Activated B cell treated with CpG ODN at 0.5 μM for 24 hours (primary cell): ENCODE measurements at places on chromosomes 2 and 18. TPM values are rescaled to one million over a fixed set of nuclear protein-coding genes. Genes with fewer than 3 reads are reported as not detected.

RAX gene
- not detected in 2 replicates for total RNA-seq

CROCC2 gene
- total RNA-seq: not detected in 2 replicates

FSIP2 gene
- total RNA-seq: 0.07 and 0.24 TPM in 2 replicates

TBC1D8 gene
- total RNA-seq: 3.5 and 4.7 TPM in 2 replicates

RTP5 gene
- total RNA-seq: 0.12 TPM in 1 of 2 replicates, not detected in the other

FOXI3 gene
- not detected in 2 replicates for total RNA-seq

SULT1C2 gene
- total RNA-seq: not detected in 2 replicates

REG3A gene
- not detected in 2 replicates for total RNA-seq

RNU2-63P gene
- total RNA-seq: 9.7 and 19.5 TPM in 2 replicates

OTOS gene
- total RNA-seq: not detected in 2 replicates

TEX44 gene
- not detected in 2 replicates for total RNA-seq

LRPPRC gene
- 114 and 120 TPM in 2 replicates for total RNA-seq

CRYGD gene
- not detected in 2 replicates for total RNA-seq

OSR1 gene
- total RNA-seq: not detected in 2 replicates

ITGA4 gene
- total RNA-seq: 89.2 and 104 TPM in 2 replicates

DNA sequence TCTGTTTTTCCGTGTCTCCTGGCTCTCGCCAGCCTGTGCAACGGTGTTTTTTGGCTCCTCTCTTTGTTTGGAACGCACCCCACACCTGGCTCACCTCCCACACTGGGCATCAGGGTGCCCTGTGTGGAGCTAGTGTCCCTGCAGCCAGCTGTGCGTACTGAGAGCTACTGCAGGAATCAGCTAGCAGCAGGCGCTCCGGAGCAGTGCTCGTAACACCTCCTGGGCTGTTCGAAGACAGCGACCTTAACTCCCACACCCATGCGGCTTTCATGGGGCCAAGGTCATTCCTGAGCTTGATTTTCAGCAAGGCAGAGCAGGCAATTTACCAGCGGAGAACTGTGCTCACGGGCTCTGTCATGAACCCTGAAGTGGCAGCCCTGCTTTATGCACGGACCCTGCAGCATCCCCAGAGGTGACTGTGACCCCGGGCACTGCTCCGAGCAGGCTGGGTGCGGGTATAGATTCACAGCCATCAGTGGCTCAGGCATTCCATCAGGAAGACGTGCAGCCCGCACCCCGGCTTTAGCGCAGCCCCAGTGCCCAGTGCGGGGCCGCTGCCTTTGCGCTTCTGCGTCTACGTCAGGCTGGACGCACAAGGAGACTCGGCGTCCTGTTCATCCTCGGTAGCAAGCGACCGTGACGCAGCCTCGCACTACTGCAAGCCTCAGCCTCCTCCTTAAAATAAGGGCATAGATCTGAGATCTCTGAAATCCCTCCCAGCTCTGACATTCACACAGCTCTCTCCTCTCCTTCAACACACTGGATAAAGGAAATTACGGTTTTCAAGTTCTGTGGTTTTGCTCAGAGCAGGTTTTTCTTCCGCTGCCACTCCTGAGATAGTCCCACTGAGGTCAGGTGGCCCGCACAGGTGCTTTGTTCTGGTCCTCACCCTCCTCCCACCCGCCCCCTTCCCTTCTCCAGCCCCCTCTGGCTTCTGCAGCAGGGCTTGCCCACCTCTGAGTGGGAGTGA, 58.2 kb downstream of the ADI1 start:
- no peaks in the 10 kb centered on the region for H3K27me3 ChIP-seq
- peaks cover 55% of the 10 kb centered on the region for H3K36me3 ChIP-seq

GRCh38 chr2:54073796-54074195, 41.6 kb upstream of the ACYP2 start:
- peaks cover 2% of the 10 kb centered on the region for H3K36me3 ChIP-seq
- peaks cover 18% of the 10 kb centered on the region for H3K4me1 ChIP-seq
- H3K4me3 ChIP-seq: no peak overlapping the region
- H3K27ac ChIP-seq: no peak overlapping the region

GRCh38 chr2:152525277-152525838, 190.4 kb downstream of the FMNL2 start:
- H3K27ac ChIP-seq: no peak overlapping the region
- DNase-seq: no peak
- H3K4me3 ChIP-seq: no peak overlapping the region
- no peaks in the 10 kb centered on the region for H3K36me3 ChIP-seq

DNA sequence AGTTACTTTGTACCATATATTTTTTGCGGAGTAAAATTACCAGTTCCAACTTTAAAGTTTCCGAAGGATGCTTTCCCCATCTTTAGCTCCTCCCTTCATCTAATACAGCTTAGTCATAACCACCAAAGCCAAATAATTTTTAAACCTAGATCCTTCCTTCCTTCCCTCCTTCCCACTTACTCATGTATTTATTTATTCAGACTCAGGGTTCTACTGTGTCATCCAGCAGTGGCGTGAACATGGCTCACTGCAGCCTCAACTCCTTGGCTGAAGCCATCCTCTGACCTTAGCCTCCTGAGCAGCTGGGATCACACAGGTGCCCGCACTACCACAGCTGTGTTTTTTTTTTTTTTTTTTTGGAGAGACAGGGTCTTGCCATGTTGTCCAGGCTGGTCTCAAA, 4.4 kb downstream of the LPIN2 start:
- peaks cover 39% of the 10 kb centered on the region for H3K36me3 ChIP-seq
- H3K27me3 ChIP-seq: no peaks in the 10 kb centered on the region
- no peak overlapping the region for H3K4me3 ChIP-seq

- H3K4me1 ChIP-seq: no peaks in the 10 kb centered on the region
- H3K4me3 ChIP-seq: no peak overlapping the region
- H3K36me3 ChIP-seq: no peaks in the 10 kb centered on the region
- peaks cover 3% of the 10 kb centered on the region for H3K27me3 ChIP-seq
- H3K27ac ChIP-seq: no peak overlapping the region
Measured at GRCh38 chr2:161976295-161976694, 97.7 kb downstream of the DPP4 start.

DNA sequence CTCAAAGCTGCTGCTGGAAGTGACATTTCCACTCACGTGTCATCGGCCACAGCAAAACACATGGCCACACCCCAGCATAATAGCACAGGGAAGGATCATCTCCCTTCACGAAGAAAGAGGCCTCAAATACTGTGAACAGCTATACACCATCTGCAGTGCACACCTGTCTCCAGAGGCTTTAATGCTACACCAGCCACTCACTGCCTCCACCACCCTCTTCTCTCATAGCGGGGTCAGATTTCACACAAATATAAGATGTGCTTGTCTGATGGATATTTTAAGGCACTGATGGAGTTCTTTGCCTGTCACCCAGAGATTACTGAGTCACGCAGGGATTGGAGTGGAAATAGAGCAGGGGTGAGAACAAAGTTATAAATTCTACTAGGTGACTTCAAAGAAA, 374.0 kb downstream of the ZNF516 start:
- H3K27ac ChIP-seq: no peak overlapping the region
- no peaks in the 10 kb centered on the region for H3K4me1 ChIP-seq
- H3K4me3 ChIP-seq: no peak overlapping the region
- no peak for DNase-seq
- H3K27me3 ChIP-seq: no peaks in the 10 kb centered on the region

- H3K27ac ChIP-seq: no peak overlapping the region
- H3K4me1 ChIP-seq: peaks cover 4% of the 10 kb centered on the region
- H3K27me3 ChIP-seq: no peaks in the 10 kb centered on the region
- no peak overlapping the region for H3K4me3 ChIP-seq
- no peaks in the 10 kb centered on the region for H3K36me3 ChIP-seq
Measured at GRCh38 chr2:161067846-161068350, 92.3 kb upstream of the TANK start.

DNA sequence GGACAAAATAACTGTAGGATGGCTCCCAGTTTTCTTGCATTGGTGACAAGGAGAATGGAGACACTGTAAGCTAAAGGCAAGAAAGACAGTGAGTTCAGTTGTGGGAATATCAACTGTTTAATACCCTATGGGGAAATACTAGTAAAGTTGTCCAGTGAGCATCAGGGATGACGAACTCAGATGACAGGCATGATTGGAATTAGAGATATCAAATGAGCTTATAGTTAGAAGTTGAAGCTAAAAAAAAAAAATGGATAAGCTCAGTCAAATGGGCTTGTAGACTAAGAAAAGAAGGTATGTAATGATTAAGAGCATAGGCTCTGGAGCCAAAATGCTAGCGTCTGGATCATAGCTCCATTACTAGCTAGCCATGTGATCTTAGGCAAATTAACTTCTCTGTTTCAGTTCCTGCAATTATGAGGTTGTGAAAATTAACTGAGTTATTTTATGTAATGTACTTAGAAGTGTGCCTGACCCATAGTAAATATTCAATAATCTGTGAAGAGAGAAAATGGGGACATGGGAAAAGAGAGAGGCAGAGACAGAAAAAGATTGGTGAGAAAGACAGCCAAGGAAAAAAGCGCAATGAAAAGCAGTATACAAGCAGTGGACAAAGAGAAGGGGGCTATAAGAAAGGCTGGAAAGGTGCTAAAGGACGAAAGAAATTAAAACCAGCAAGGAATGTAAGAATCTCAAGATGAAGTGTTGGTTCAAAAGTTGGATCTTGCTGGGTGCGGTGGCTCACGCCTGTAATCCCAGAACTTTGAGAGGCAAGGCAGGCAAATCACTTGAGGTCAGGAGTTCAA, 95.7 kb upstream of the SLC39A10 start:
- H3K4me1 ChIP-seq: peaks cover 71% of the 10 kb centered on the region
- DNase-seq: no peak
- H3K27ac ChIP-seq: peak overlapping the region; percentile 98
- no peaks in the 10 kb centered on the region for H3K27me3 ChIP-seq
- H3K36me3 ChIP-seq: peaks cover 2% of the 10 kb centered on the region
- H3K4me3 ChIP-seq: peak overlapping the region; percentile 82

GRCh38 chr2:215751200-215751910, 262.0 kb downstream of the MREG start:
- no peak for DNase-seq
- no peak overlapping the region for H3K27ac ChIP-seq
- H3K4me3 ChIP-seq: no peak overlapping the region
- peaks cover 3% of the 10 kb centered on the region for H3K27me3 ChIP-seq
- no peaks in the 10 kb centered on the region for H3K36me3 ChIP-seq

GRCh38 chr2:223095207-223095606, 43.2 kb downstream of the KCNE4 start:
- no peaks in the 10 kb centered on the region for H3K36me3 ChIP-seq
- H3K4me3 ChIP-seq: no peak overlapping the region
- H3K27ac ChIP-seq: no peak overlapping the region
- peaks cover 5% of the 10 kb centered on the region for H3K27me3 ChIP-seq
- DNase-seq: no peak

- H3K27ac ChIP-seq: no peak overlapping the region
- no peaks in the 10 kb centered on the region for H3K36me3 ChIP-seq
- no peak for DNase-seq
- peaks cover 2% of the 10 kb centered on the region for H3K27me3 ChIP-seq
Measured at GRCh38 chr2:176544991-176545956, 276.0 kb downstream of the MTX2 start.

GRCh38 chr2:217890445-217890844, 112.3 kb downstream of the TNS1 start:
- no peak for DNase-seq
- peaks cover 3% of the 10 kb centered on the region for H3K27me3 ChIP-seq
- no peaks in the 10 kb centered on the region for H3K36me3 ChIP-seq

DNA sequence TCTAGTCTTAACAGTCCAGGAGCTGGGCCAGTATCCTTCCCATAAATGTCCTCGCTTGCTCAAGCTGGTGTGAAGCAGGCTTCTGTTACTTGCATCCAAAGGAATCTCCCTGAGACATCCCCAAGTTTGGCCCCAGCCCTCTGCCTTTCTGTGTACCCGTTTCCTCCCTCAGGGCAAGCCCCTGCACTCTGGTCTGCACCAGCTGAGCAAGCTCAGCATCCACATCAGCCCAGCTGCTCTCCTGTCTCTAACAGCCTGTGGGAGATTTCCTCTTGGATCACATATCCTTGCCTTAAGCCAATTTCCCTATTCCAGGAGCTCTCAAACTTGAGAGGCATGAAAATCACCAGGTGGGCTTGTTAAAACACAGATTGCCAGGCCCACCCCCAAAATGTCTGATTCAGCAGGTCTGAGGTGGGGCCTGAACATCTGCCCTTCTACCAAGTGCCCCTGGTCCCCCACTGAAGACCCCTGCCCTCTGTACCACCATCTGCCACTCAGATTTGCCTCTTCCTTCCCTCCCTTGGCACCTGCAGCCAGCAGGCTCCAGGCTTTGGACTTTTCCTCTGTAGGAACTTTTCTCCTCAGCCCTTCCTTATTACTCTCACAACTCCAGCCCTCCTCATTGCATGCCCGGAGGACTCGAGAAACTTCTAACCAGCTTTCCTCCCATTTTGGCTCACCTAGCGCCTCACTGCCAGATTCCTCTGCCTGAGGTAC, 32.1 kb downstream of the REEP1 start:
- H3K4me1 ChIP-seq: no peaks in the 10 kb centered on the region
- no peaks in the 10 kb centered on the region for H3K36me3 ChIP-seq
- no peak overlapping the region for H3K27ac ChIP-seq
- peaks cover 15% of the 10 kb centered on the region for H3K27me3 ChIP-seq

- peaks cover 1% of the 10 kb centered on the region for H3K36me3 ChIP-seq
- no peak overlapping the region for H3K4me3 ChIP-seq
- no peak overlapping the region for H3K27ac ChIP-seq
- H3K4me1 ChIP-seq: peaks cover 47% of the 10 kb centered on the region
- no peaks in the 10 kb centered on the region for H3K27me3 ChIP-seq
- DNase-seq: peak; percentile 12
Measured at GRCh38 chr2:127605691-127606263, 40.2 kb upstream of the GPR17 start.

- H3K36me3 ChIP-seq: no peaks in the 10 kb centered on the region
- no peaks in the 10 kb centered on the region for H3K4me1 ChIP-seq
- H3K4me3 ChIP-seq: no peak overlapping the region
Measured at GRCh38 chr18:48060970-48061369, 130.5 kb upstream of the SMAD2 start.

DNA sequence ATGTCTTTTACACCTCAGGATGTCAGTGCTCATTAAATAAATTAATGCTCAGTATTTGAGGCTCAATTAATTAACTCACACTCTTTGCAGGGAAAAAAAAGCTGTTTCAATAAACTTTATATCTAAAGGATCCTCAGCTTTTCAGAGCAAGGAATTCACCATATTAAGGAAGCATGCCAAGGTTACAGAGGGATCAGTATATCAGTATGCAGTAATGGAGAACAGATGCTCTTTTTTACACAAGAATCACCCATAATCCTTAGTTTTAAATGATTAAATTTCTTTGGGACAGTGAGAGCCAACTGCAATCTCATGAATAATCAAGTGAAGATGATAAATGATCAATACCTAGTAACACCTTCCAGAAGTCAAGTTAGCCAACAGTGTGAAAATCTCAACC, 14.9 kb upstream of the LCT start:
- peaks cover 66% of the 10 kb centered on the region for H3K36me3 ChIP-seq
- H3K27me3 ChIP-seq: no peaks in the 10 kb centered on the region
- no peaks in the 10 kb centered on the region for H3K4me1 ChIP-seq
- no peak overlapping the region for H3K4me3 ChIP-seq
- no peak for DNase-seq
- no peak overlapping the region for H3K27ac ChIP-seq

GRCh38 chr2:119234021-119235019, 10.7 kb downstream of the STEAP3 start:
- no peak overlapping the region for H3K4me3 ChIP-seq
- peaks cover 26% of the 10 kb centered on the region for H3K4me1 ChIP-seq
- H3K36me3 ChIP-seq: no peaks in the 10 kb centered on the region
- no peak overlapping the region for H3K27ac ChIP-seq
